ENCODE measurements at places on chromosomes 7 and 10.

GRCh38 chr10:71679425-71679824, 40.2 kb downstream of the C10orf105 start:
- no peak for DNase-seq

DNA sequence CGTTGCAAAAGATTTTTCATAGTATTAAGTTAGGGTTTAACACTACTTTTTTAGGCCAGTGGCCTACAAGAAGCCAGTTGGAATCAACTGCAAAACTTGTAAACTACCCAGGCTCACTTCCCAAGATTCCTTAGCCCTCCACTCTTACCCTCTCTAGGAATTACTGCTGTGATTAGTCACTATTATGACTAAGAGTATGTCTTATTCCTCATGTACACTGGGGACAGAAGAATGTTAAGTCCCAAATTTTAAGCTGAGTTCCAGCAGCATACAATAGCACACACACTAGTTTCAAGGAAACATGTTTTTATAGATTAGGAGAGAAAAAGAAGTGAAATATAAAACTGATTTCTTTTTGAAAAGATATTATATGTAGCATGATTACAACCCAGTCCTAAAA, 42.8 kb downstream of the FBXL13 start:
- no peak for DNase-seq

GRCh38 chr7:137960020-137960419, 41.9 kb downstream of the CREB3L2 start:
- DNase-seq: no peak

- DNase-seq: no peak
Observed at GRCh38 chr7:24328050-24328449, 44.1 kb downstream of the NPY start.

GRCh38 chr10:84511106-84511505, 182.7 kb downstream of the CCSER2 start:
- DNase-seq: no peak

GRCh38 chr7:139115104-139115503, 5.6 kb upstream of the ZC3HAV1 start:
- DNase-seq: no peak

DNA sequence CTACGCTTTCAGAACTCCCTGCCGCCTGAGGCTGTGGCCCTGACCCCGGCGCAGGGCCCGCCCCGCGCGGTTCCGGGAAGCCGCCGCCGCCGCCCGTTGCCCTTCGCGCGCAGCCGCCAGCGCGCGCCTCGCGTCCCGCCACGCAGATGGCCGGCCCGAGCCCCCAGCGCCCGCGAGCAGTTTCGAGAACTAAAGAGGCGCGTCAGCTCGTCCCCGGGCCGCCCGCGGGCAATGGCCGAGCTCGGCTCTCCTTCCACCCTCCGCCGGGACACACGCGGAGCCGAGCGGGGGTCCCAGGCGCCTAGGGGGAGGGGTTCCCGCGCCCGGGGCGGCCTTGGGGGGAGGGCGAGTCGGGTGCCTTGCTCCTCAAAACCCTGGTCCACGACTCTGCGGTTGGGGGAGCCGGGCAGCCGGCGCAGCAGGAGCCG, 1.8 kb downstream of the HNRNPF start:
- peak; percentile 52 for DNase-seq

DNA sequence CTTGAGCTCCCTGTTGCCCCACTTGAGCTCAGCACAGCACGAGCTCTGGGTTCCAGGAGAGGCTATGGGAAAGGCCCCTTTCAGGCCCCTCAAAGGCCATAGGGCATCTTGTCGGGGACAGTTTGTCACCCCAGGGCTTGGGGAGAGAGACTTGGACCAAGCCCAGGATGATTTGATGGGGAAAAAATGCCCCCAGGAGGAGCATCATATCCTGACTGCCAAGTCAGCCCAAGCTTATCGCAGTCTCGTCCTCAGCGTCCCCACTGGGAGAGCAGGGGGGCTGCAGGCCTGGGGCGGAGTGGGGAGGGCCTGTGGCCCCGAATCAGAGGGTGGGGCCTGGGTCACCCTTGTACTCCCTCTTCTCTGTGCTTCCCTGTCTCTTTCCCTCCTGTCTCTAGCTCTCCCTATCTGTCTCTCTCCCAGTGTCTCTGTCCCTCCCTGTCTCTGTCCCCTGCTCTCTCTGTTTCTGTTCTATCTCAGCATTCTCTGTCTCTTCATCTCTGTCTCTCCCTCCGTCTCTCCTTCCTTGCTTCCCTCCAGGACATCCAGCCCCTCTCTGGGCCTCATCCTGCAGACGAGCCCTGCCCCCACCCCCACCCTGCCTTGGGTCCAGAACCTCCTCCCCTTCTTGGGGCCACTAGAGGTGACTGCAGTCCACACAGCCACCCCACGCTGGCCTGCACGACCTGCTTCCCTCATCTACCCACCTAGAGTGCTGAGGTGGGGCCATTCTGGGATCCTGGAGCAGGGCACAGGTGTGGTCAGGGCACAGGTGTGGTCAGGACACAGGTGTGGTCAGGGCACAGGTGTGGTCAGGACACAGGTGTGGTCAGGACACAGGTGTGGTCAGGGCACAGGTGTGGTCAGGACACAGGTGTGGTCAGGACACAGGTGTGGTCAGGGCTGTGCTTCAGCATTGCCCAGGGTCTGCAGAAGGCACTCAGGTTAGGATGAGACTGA, 17.3 kb upstream of the GRIFIN start:
- DNase-seq: no peak

- DNase-seq: no peak
Observed at GRCh38 chr10:6537770-6538169, 42.3 kb downstream of the PRKCQ start.

- no peak for DNase-seq
Observed at GRCh38 chr10:1573981-1574380, 163.3 kb downstream of the ADARB2 start.
